T-helper 22 cell (primary cell): ENCODE measurements at places on chromosomes 6 and 20.

DNA sequence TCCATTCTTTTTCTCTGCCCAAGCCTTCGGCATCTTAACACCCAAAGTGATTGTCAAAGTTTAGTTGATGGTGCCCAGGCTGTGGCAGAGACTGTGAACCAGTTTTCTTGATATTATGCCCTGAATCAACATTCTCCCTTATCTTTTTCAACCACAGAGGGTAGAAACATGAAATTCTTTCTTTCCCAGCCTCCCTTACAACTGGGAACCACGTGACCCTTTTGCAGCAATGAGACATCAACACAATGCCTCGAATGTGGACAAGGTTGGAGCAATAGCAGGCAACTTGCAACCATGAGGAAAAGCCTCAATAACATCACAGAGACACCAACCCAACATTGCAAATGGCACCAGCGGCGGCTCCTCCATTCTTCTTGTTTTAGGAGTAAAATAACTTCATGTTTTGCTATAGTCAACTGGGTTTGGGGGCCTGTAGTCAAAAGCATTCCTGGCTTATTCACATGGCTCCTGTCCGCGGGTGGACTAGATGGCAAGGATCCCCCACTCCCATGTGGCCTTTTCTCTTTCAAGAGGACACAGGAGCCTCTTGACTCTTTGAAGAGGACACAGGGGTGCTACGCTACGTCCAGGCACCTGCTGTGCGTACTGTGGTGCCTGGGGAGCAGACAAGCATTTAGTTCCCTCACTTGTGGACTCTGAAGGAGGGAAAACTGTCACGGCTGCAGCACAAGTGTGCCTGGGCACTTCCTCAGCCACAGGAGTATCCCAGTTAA is 90.5 kb downstream of the NOL4L start:
- DNase-seq, result no peak

DNA sequence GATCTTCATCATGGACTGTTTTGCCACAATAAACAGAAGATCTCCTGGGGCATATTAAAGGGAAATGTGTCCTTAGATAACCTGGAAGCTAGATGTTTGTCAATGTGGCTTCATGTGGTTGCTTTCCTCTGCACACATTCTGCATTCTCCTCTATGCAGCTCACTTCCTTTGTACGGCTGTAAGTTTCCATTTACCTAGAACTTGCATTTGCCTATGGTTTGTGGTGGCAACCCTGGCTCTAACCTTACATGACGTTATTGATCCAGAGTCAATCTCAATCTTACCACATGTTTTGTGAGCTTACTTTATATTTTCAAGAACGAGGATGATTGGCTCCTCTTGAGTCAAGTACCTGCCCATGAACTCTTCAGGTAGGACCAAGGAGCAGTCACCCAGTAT is 863.1 kb downstream of the MAFB start:
- no peak for DNase-seq

DNA sequence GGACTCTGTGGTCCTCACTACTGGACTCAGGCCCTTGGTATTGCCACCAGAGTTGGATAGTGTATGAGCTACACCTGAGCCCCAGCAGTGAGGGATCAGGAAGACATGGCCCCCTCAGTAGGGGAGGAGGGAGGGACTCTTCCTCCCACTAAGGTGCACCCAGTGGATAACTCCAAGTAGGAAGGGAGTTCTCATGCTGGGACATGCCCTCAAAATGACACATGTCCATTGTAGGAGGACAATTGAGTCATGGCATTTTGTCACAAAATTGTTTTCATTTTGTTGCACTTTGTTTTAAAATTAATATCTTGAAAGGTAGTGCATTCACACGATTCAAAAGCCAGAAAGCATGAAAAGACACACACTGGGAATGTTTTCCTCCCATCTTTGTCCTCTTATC is 127.2 kb downstream of the FOXO3 start:
- DNase-seq, result no peak

GRCh38 chr20:15075586-15075985 is 738.2 kb upstream of the FLRT3 start:
- DNase-seq, result no peak

DNA sequence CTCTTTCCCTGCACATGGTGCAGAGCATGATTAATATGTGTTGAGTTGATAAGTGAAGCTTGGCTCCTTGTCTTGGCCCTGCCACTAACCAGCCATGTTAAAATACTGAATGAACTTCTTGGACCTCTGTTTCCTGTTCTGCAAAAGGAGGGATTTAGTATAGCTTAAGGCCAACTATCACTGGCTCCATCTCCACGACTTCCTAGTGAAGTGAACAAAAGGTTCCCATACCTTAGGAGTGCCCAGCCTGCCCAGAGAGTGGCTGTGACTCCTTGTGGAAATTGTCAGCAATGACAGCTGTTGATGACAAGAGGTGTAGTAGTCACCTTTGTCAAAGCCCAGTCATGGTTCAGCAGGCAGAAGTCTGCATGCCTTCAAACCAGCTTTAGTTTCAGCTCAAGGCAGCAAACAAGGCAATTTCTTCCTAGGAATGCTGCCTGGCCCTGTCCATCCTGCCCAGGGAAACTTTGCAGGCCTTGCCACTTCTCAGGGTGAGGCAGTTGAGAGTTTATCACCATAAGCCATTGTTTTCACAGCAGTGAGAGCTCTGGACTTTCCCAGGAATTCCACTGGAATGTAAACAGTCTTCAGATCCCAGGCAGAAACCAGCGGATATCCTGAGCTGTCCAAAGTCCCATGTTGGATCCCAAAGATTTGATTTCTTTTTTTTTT is 169.7 kb upstream of the TNFAIP3 start:
- no peak for DNase-seq

GRCh38 chr6:138162955-138163575 is 1.3 kb downstream of the ARFGEF3 start:
- DNase-seq, result no peak

DNA sequence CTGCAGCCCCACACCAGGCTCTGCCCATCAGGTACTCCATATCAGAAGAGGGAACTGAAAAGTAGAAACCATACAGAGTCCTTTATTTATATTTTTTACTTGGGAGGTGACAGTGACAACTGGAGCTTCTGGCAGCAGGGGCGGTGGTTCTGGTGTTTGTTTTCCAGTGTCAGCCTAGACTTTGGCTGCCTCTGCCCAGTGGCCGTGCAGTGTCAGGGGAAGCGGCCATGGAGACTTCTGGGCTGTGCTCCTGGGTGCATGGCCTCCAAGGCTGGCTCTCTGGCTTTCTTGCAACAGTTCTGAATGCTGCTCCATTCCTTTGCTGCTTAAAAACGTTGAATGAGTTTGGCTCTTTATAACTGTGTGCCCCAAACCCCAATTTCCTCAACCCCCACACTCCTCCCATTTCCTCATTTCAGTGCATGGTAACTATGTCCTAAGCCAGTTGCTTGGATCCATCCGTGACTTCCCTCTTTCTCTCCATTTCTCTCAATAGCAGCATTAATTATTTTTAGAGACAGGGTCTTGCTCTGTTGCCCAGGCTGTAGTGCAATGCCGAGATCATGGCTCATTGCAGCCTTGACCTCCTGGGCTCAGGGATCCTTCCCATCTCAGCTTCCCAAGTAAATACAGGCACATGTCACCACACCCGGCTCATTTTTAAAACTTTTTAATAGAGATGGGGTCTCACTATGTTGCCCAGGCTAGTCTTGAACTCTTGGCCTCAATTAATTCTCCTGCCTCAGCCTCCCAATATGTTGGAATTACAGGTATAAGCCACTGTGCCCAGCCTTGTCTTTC is 141.1 kb upstream of the SGK1 start:
- no peak for DNase-seq

- DNase-seq, result no peak
Observed at GRCh38 chr20:44704551-44704971, 10.6 kb upstream of the CCN5 start.

DNA sequence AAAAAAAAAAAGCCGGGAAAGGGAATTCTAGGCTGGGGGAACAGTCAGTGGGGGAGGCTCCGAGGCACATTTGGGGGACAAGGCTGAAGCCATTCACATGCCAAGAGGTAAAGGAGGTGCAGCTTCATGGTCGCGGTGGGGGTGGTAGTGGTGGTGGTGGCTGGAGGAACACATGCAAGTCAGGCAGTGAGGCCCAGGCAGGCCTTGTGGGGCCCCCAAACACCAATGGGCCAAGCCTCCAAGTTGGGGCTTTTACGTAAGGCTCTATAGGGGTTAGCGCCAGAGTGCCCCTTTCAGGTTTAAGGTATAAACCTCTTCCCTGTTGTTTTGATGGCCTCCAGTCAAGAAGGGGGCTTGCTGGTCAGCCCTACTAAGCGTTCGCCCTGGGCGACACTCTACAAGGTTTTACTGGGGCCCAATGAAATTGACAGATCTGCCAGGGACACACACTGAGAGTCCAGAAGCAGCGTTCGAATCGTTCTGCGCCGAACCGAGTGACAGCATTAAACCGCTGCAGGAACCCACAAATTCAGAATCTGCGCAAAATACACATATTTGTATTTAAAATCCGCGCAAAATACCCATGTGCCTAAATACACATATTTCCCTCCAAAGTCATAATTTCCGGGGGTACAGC is 818 bp upstream of the AP5S1 start:
- DNase-seq, result no peak
